Glomerular endothelial cell (primary cell): ENCODE measurements at places on chromosomes 13 and 19. TPM values are rescaled to one million over a fixed set of nuclear protein-coding genes. Genes with fewer than 3 reads are reported as not detected.

IL12RB1 gene
- total RNA-seq, result 0.12 and 0.19 TPM in 2 replicates

ZNF534 gene
- total RNA-seq, result not detected in 2 replicates

RNF225 gene
- total RNA-seq, result 0.68 TPM in 1 of 2 replicates, not detected in the other

ZNF136 gene
- total RNA-seq, result 3.9 and 4.6 TPM in 2 replicates

PSG4 gene
- 28.7 TPM in 1 of 2 replicates, not detected in the other for total RNA-seq

ZNF536 gene
- total RNA-seq, result not detected in 2 replicates

GSX1 gene
- not detected in 2 replicates for total RNA-seq

S1PR5 gene
- total RNA-seq, result 0.88 TPM in 1 of 2 replicates, not detected in the other

ZNF221 gene
- total RNA-seq, result 4.1 and 5.1 TPM in 2 replicates

WDR88 gene
- total RNA-seq, result not detected in 2 replicates

NKPD1 gene
- total RNA-seq, result 0.29 TPM in 2 replicates

GNG14 gene
- 2.1 TPM in 1 of 2 replicates, not detected in the other for total RNA-seq

RNF126 gene
- total RNA-seq, result 86.3 and 108 TPM in 2 replicates

ELANE gene
- not detected in 2 replicates for total RNA-seq
